ENCODE measurements at places on chromosomes 13 and 19.
A peak's percentile ranks its signal among the peaks of the same experiment; 100 is the strongest.

GRCh38 chr13:73025217-73026012 is 33.4 kb upstream of the KLF5 start:
- no peak for DNase-seq

GRCh38 chr19:45591004-45591637 is 6.5 kb upstream of the OPA3 start:
- DNase-seq: no peak

- DNase-seq: no peak
Measured at GRCh38 chr13:94309576-94309975, 169.9 kb downstream of the DCT start.

DNA sequence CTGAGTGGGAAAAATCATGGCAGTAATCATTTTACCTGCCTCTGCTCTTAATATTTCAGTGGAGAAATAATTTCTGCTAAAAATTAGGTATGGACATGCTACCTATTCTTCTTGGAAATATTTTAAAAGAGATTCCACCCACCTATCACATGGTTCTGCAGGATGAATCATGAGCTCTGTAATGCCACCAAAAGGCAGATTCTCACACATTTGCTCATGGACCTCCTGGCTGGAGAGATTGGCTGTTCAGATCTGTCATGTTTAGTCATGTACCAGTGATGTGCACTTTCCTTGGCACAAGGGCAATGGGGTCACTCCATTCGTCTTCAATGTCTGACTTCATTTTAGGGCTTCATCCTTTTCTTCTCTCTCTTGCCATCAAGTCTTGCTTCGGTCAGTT is 101.8 kb upstream of the MBNL2 start:
- DNase-seq: no peak

- no peak for DNase-seq
Measured at GRCh38 chr19:42374826-42375376, 15.2 kb downstream of the CNFN start.

DNA sequence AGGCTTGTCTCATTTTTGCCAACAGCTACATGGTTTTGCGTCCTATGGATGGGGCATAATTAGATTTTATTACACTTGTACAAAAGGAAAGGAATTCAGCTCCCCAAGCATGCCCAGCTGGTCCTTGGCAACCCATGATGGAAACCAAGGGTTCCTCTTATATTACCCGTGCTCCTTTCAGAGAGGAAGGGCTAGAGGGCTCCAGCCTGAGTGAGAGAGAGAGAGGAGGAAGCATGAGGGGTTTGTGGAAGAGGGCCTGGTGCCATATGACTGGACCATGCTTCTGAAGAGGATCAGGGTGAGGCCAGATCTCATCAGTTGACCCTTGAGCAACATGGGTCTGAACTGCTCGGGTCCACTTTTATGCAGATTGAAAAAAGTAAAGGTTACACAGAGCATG is 3.5 kb upstream of the RPS9 start:
- DNase-seq: no peak

DNA sequence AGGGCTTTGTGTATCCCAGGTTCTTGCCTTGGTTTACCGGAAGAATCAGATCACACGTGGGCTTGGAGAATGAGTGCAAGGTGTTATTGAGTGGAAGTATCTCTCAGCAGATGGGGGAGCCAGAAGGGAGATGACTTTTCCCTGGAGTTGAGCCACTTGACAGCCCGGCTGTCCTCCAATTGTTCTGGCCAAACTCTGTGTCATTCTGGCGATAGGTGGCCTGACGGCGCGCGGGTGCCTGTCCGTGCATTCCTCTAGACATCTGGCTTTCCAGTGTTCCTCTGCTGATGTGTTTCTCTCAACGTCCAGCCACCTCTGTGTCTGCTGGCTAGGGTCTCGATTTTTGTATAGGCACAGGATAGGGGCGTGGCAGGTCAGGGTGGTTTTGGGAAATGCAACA is 181.9 kb downstream of the SHISA2 start:
- DNase-seq: no peak

DNA sequence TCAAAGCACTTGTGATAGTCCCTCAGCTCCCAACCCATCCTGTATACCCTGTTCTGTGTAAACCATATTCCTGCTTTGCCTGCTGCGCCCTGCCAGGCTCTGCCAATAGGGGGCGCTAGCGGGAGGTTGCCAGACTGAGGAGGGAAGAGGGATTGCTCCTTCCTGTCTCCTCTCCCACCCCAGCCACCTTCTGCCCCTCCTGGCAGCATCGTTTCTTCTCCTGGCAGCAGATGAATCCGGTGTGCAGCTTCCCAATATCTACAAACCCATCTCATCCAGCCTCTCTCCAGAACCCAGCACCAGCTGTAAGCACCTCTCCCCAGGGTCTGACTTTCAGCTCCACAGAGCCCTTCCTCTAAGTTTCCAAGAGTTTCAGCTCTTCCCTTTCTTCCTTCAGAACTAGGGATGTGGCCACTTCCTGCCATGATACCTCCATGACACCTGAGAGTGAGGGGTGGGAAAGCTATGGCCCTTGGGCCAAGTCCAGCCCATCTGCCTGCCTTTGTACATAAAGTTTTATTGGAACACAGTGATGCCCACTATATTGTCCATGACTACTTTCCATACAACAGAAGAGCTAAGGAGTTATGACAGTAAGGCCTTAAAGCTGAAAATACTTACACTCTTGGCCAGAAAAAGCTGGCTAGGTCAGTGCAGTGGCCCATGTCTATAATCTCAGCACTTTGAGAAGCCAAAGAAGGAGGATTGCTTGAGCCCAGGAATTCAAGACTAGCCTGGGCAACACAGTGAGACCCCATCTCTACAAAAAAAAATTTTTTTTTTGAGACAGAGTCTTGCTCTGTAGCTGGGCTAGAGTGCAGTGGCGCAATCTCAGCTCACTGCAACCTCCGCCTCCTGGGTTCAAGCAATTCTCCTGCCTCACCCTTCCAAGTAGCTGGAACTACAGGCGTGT is 34.5 kb upstream of the ATP1A3 start:
- DNase-seq: peak; percentile 14

GRCh38 chr19:17681505-17682125 is 6.5 kb downstream of the UNC13A start:
- peak; percentile 48 for DNase-seq

DNA sequence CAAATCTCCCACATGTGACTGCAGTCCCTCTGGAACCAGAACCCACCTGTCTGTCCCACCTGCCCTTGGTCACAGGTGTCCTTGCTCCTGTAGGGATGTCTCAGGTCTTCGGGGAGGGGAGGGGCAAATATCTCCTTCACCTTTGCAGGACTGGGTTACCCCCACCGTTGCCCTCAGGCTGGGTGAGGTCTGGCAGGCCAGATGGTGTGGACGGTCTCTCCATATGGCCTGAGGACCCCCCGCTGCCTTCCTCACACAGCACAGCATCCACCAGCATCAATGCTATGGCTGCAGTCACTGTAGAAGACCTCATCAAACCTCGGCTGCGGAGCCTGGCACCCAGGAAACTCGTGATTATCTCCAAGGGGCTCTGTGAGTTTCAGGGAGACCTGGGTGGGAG is 10.0 kb downstream of the SLC5A5 start:
- DNase-seq: no peak

- DNase-seq: no peak
Measured at GRCh38 chr13:101773062-101773461, 320.6 kb downstream of the ITGBL1 start.

- DNase-seq: no peak
Measured at GRCh38 chr13:111319521-111319920, 921 bp upstream of the TEX29 start.

GRCh38 chr19:12778017-12778904 is 2.9 kb upstream of the HOOK2 start:
- DNase-seq: no peak

GRCh38 chr19:17873786-17874757 is 2.3 kb downstream of the SLC5A5 start:
- DNase-seq: peak; percentile 41

GRCh38 chr13:44734201-44734707 is 158.1 kb upstream of the TSC22D1 start:
- DNase-seq: no peak
